MCF 10A (cell line): ENCODE measurements at places on chromosomes 7 and 10. TPM values are rescaled to one million over a fixed set of nuclear protein-coding genes. Genes with fewer than 3 reads are reported as not detected.

Gene FAM131B
- 0.19 and 0.25 TPM in 2 replicates for total RNA-seq

Gene CDK13
- total RNA-seq: 50.2 and 54.8 TPM in 2 replicates

Gene CPED1
- not detected in 2 replicates for total RNA-seq

Gene ICA1
- total RNA-seq: 26.3 and 31.5 TPM in 2 replicates

Gene AS3MT
- 0.25 and 0.26 TPM in 2 replicates for total RNA-seq

Gene NPSR1
- not detected in 2 replicates for total RNA-seq

Gene IFIT3
- 1.4 and 3.6 TPM in 2 replicates for total RNA-seq

Gene LRRTM3
- not detected in 2 replicates for total RNA-seq

Gene OR2A7
- 10.0 and 13.6 TPM in 2 replicates for total RNA-seq

Gene LRRN3
- total RNA-seq: not detected in 2 replicates

Gene INSYN2A
- total RNA-seq: 0.07 TPM in 1 of 2 replicates, not detected in the other

Gene CCL24
- total RNA-seq: not detected in 2 replicates

Gene VWA2
- not detected in 2 replicates for total RNA-seq

Gene H2AZ2
- total RNA-seq: 138 and 139 TPM in 2 replicates

Gene CYP26C1
- total RNA-seq: 0.07 and 0.14 TPM in 2 replicates

Gene NAT16
- not detected in 2 replicates for total RNA-seq

Gene SCIN
- total RNA-seq: not detected in 2 replicates
